ENCODE measurements at places on chromosomes 4 and X.

DNA sequence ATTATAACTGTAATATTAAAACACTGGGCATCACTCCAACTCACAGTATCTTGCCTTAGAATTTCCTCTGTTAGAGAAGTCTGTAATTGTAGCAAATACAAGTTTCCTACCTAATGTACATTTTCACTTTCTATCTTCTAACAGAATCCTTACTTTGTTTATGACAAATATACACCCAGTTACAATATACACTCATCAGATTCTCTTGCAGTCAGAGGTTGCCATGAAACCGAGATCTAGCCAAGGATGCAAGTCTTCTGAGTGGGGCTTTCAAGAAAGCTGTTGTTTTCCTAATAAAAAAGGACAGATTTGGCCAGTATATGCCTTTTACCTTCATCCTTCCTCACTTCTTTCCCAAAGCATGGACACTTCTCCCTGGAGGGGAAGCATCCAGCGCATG is 228.9 kb downstream of the SCFD2 start:
- DNase-seq: no peak

DNA sequence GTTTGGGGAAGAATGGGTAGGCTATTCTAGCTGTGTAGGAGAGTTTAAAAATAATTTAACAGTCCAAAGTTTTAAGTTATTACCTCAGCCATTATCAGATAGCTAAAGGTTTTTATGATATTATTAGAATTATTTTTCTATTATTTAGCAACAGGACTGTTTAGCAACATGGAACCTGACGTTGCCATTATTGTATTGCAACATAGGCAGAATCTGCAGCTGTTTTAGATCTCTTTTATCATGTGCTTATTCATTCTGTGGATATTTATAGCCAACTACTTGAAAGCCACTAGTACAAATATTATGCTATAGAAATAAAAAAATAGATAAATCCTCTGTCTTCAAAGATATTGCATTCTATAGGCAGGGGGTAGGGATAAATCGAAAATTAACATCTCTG is 382.0 kb upstream of the TRAM1L1 start:
- DNase-seq: no peak

- no peak for DNase-seq
These were observed 99.2 kb upstream of the TENM3 start for GRCh38 chr4:182143822-182144625.

GRCh38 chrX:38841750-38842149 is 40.5 kb downstream of the MID1IP1 start:
- no peak for DNase-seq

- no peak for DNase-seq
These were observed 880.1 kb upstream of the INTU start for GRCh38 chr4:126752702-126753101.

DNA sequence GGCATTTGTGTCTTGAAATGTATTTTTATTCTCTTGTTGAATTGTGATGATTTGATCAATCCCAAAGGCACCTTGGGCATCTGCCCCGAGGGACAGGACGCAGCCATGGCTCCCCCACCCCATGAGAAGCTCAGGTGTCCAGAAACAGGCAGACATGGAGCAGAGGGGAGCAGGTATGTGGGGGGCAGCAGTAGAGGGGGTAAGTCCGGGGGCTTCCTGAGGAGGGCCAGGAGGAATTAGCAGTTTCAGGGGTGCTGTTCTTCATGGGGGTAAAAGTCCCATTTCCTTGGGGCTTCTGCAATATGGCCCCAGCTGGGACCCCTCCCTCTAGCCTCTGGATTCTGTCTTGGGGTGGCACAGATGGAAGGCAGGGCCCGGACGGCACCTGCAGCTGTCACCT is 67.0 kb upstream of the HMX1 start:
- no peak for DNase-seq

DNA sequence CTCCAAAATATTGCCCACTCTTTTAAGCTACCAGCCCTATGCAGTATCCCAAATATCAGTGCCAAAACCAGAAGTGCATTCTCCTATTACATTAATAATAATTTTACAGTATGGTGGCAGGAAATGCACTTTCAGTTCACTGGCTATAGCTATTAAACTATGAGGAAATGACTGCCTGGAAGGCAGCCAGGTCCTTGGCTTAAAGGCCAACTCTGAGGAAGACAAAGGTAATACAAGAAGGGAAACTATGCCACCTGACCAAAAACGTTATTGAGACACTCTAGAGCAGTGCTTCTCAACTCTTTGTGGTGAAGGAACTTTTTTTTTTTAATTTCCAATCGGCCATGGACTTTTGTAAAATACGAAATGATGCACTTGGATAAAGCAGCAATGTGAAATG is 133.6 kb upstream of the VAMP7 start:
- DNase-seq: no peak

GRCh38 chr4:44558031-44558605 is 93.3 kb downstream of the YIPF7 start:
- DNase-seq: no peak

- no peak for DNase-seq
These were observed 11.3 kb upstream of the PLAC1 start for GRCh38 chrX:134669378-134670098.

- no peak for DNase-seq
These were observed 61.5 kb downstream of the GLRA2 start for GRCh38 chrX:14590693-14591424.

DNA sequence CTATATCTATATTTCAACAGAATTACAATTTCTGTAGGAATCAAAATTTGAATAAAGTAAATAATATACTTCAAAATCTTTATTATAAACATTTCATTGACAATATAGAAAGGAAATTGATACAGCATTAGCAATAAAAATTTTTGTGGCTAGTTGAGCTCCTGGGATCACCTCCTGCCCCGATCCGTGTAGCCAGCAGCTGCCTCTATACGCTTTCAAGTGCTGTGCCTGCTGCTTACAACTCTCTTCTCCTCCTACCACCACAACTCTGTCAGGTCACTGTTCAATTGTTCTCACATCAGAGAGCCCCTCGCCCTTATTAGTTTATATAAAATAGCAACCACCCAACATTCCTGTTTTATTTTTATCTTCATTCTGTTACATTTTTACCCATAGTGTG is 27.6 kb downstream of the INPP4B start:
- DNase-seq: no peak

DNA sequence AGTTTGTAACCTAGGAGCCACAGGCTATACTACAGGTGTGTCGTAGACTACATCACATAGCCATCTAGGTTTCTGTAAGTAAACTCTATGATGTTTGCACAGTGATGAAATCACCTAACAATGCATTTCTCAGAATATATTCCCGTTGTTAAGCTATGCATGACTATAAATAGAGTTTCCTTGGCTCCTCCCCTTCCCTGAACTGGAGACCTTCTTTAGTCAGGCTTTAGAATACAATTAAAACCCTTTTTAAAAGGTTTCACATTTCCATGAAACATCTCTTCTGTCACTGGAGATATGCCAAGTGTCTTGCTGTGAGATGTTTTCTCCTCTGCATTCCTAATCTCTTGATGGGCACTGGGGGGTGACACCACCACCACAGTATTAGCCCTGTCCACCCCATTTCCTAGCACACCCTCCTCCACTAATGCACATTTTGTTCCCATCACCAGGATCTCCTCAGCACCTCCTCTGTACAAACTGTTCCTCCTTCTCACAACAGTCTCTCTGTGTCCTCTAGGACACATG is 334.6 kb upstream of the CPEB2 start:
- no peak for DNase-seq

- no peak for DNase-seq
These were observed 1454.5 kb upstream of the TENM3 start for GRCh38 chr4:180788729-180789128.

DNA sequence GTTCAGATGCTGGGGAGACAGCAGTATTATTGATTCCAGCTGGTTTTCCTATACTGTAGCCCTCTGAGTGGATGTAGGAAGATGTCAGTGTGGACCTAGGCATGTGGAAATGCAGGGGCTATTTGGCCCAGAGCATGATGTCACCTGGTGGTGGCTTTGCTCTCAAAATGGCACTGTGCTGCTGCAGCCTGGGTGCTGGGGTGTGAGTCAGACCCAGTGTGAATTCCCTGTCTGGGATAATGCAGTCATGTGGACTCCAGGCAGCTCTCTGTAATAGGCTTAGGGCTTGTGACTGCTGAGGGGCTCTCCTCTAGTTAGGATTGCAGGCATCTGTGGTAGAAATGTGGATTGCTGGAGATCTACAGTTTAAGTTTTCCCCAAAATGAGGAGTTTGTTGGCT is 70.7 kb downstream of the DCAF8L2 start:
- no peak for DNase-seq

GRCh38 chr4:16884673-16885460 is 13.6 kb downstream of the LDB2 start:
- DNase-seq: no peak

- no peak for DNase-seq
These were observed 99.4 kb upstream of the PGRMC2 start for GRCh38 chr4:128386761-128387599.

- DNase-seq: no peak
These were observed 552 bp upstream of the AFF1 start for GRCh38 chr4:86934147-86934770.

- DNase-seq: peak; percentile 22
These were observed 68.6 kb downstream of the CHST7 start for GRCh38 chrX:46642145-46642544.

GRCh38 chr4:74031576-74031975 is 6.9 kb downstream of the CXCL3 start:
- DNase-seq: no peak

GRCh38 chr4:141684785-141685184 is 48.4 kb downstream of the IL15 start:
- DNase-seq: no peak

DNA sequence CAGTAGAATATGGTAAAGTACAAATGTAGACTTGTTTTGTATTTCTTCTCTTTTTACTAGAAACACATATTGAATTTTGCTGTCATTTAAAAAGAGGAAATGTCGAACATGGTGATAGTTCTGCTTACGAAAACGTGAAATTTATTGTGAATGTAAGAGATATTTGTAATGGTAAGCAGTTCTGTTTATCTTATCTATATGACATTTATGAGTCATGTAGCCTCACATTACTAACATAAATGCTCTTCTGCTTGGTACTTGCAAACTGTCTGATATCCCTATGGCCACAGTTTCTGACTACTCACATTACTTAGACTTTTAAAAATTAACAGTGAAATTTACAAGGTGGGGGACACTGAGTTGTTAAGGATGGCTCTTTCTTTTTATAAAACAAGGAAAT is 57.9 kb downstream of the PASD1 start:
- DNase-seq: no peak

DNA sequence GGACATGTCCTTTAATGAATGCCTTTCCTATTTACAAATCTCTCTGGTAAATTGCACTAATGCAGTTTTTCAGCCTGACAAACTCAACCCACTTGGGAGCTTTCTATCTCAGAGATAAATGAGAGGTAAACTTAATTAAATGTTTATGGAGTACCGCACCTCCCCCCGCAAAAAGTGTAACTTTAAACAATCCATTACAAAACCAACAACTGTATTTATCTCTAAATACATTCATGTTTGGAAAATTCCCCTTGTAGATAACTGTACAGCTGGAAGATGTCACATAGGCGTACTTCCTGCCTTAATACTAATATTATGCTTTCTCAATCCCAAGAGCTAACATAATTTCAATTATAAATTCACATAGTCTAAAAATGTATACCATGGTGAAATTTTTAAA is 215.5 kb downstream of the LDB2 start:
- DNase-seq: no peak

GRCh38 chr4:135552131-135552530 is 1350.5 kb upstream of the PABPC4L start:
- DNase-seq: no peak

GRCh38 chr4:41069838-41070237 is 144.5 kb downstream of the APBB2 start:
- no peak for DNase-seq

DNA sequence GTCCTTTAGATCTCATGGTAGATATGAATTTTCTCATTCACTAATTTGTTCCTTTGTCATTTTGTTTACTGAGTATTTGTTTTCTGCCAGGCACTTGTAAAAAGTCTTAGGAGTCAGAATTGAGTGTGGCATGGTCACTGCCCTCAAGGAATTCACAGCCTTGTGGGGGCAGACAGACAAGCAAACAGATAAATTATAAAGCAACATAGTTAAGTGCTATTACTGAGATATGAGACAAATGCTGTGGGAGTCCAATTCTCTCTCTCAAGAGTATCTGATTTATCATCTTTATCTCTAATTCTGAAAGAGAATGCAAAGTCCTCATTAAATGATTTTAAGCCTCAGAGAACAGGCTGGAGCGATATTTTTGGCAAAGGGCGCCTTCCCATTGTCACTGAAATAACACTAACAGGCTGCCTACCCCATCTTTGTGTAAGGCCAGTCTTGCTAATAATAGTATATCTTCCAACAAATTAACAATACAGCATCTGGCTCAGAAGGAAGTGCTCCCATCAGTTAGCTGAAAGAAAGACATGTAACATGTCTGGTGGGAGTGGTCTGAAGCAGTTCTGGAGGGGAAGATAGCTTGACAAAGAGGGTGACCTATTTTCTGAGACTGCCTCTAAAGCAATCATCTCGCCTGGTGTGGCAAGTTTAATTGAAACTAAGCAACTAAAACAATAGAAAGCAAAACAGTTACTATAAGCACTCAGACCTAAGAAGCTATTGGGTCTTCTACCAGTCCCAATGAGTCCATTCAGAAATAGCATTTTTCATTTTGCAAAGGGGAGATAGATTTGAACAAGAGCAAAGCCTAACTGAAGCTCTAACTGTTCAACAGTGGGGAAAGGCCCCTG is 61.5 kb upstream of the AMOT start:
- no peak for DNase-seq

DNA sequence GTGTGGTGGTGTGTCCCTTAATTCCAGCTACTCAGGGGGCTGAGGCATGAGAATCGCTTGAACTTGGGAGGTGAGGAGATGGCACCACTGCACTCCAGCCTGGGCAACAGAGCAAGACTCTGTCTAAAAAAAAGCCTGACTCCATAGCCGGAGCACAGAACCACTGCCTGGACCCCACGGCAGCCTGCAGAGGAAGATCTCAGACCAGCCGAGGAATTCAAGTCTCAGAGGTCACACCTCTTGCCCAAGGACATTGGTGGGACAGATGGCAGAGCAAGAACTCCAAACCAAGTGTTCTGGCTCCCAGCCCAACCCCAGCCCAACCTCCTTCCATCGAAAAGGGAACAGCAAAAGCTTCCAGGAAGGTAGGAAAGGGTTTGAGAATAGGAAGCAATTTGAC is 70.8 kb downstream of the SMIM20 start:
- no peak for DNase-seq

- DNase-seq: no peak
These were observed 37.6 kb downstream of the CCNQ start for GRCh38 chrX:153561337-153561736.

DNA sequence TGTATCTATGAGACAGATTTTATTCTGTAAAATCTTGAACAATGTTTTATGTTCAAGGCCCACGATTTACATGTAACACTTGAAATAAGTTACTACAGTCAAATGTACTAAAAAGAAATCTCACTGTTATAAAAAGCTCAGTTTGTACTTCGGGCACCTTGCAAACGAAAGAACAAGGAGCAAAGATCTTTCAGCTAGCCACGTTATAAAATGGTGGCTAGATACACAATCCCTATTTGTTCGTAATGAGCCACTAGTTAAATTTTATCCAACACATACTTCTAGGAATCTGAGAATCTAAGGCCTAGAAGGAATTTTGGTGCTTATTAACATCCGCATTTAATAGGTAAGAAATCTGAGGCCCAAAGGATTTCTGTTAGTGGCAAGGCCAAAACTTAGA is 2.5 kb downstream of the ARHGEF9 start:
- DNase-seq: no peak

Measured in CD4-positive, alpha-beta T cell treated with Interleukin-6 for 4 hours (primary cell).